ENCODE measurements at places on chromosomes 5 and 9.

DNA sequence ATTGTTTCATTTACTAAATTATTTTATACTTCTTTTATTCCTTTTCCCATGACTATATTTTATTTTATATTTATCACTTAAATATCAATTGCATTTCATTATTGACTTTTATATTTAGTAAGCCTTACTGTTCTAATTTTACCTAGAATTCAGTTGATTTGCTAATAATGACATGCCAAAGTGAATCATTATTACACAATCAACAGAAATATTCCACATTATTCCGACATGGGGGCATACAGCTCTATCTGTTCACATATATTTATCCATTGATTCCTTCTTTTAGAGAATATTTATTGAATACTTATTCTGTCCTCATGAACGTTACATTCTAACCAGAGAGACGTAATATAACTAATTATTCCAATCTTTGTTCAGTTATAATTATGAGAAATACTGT lies 221.8 kb downstream of the DOCK8 start:
- DNase-seq = no peak

DNA sequence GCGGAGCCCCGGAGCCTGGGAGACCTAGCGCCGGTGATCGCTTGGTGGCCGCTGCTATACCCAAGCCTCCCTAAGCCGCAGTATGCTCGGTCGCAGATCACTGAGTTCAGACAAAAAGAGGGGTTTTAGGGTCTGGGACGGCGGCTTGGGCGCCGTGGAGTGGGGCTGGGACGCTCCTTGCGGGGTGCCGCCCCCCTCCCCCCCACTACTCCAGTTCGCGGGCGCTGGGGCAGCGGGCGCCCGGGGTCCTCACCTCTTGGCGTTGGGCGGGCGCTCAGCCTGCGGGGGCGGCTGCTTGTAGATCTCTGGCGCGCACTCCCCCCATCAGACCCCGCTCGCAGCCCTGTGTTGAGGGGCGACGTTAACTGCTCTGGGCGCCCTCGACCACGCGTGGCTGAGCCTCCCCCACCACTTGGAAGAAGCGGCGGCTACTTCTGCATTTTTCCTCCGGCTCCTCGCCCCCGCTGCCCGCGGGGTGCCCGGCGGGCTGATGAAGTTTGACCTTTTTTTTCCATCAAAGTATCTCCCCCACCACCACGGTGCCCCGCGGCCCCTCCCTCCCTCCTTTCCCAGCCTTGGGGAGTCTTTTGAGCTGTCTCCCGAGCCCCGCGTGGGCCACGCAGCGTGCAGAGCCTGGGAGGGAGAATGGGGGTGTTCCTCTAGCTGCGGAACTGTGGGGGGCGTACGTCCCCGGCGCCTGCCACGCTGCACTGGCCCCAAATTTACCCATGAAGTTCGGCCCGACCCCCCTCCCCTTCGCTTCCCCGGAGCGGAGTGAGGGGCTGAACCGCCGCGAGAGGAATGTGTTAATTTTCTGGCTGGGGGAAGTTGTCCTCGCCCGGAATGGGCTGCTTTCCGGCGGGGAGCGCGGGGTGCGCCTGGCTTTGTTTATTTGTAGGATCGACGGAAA lies 1.2 kb downstream of the CXXC5 start:
- peak; percentile 70 for DNase-seq

- DNase-seq = no peak
These were observed 50.4 kb upstream of the PRR16 start for GRCh38 chr5:120413686-120414085.

DNA sequence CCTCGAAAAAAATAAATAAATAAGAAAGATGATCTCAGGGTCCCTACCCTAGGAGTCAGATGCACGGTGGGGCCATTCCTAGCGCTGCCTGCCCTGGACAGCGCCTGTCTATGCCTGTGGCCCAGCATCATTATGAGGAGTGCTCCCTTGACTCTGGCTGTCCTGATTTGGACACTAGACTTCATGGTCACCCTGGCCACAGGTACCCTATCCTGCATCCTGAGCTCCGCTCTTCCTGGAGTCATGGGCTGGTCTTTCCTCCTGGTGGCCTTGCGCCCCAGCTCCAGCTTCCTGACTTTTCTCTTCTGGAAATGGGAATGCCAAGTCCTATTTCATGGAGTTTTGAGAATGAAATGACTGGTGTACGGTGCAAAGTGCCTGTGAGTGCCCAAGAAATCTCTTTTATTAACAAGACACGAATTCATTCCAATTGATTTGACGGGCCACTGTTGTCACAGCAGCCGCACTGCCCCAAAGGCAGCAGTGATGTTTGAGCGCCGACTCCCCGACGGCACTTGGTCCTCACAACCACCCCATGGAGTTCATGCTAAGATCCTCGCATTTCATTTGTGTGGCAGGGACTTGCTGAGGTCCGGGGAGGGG lies 564 bp upstream of the AIF1L start:
- no peak for DNase-seq

DNA sequence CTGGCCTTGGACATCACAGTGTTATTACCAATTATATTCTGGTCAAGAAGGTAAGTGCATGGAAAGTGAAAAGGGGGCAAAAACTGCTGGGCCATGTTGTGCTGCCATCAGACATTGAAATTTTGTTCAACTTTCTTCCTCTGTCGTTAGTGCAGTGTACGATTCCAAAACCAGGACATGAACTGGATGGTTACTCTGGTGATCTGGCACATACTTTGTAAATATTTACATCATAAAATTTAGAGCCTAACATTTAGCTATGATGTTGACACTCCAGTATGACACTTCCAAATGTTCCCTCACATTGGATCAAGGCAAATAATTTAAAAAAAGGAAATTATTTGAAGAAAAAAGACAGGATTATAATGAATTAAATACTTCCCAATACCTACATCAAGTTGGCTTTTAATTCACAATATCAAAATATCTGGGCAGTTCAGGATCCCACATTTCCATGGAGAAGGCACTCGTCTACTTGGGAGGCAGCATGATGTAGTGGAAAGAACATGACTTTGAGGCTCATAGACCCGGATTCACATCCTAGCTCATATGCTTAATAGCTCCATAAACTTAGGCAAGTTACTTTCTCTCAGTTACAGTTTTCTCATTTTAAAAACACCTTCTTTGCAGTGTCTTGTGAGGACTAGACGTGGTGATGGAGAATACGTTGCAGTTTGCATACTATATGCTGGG lies 342.5 kb upstream of the MPDZ start:
- DNase-seq = no peak
